ENCODE measurements at places on chromosomes 5 and 9.

DNA sequence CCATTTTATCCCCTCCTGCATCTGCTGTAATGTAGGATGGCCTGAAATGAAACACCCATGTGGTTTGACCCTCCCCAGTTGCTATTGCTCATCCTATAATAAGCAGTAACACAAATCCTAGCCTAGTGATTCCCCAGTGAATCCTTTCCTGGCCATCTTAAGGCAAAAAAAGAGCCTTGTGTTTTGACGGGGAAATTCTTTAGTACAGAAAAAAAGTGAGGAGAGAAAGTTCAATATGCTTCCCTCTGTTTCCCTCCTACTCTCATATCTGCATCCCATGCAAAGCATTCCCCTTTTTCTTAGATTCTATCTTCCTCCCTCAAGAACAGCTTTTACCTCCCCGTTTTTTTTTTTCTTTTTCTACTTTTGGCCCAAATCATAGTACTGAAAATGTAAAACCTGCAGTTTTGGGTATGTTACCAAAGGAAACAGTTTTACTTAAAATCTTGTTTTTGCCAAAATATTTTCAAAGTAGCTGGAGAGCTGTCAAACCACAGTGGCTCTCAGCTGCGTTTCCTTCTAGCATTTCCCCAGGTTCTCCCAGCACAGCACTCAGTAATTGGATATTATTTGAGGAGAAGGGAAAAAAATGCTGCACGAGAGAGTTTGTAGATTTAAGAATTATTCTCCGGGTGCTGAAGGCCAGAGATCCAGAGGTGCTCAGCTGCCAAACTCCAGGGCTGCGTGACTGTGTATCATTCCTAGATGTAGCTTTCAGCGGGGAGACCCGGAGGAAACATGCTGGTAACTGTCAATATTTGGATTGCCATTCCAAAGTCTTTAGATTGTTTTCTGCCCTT lies 321.4 kb downstream of the NPR3 start:
- no peak for DNase-seq
- no peak overlapping the region for H3K4me3 ChIP-seq
- H3K27ac ChIP-seq = no peak overlapping the region
- no peaks in the 10 kb centered on the region for H3K27me3 ChIP-seq

DNA sequence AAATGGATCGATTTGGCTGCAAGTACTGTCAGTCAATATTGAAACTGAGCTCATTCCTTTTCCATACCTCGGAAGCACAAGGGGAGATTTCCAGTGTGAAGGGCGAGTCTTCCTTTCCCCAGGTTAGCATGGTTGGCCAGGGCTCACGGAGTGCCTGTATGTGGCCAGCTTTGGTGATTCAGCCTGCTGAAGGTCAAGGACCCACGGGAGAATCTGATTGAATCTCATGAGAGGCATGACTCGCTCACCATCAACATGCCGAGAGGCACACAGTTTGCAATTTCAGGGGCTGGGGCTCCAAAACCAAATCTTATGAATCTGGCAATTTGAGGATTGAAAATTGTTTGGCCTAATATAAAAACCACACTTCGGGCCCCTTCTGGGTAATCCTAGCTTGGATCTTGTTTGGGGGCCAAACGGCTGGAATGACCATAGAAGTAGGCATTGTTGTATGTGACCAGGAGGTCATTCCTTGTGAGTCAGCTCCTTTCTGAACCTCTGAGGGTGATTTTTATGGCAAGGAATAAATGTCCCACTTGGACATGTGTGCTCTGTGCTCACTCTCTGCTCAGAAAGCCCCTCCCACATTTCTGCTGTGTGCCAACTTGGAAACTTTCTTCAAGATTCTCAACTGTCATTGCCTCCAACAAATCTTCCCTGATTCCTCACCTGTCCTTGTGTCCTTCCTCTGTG lies 69.8 kb downstream of the DOCK2 start:
- H3K4me1 ChIP-seq = no peaks in the 10 kb centered on the region
- H3K36me3 ChIP-seq = no peaks in the 10 kb centered on the region
- no peak overlapping the region for H3K4me3 ChIP-seq
- DNase-seq = no peak
- no peak overlapping the region for H3K27ac ChIP-seq

GRCh38 chr5:81696418-81697397 lies 54.2 kb downstream of the SSBP2 start:
- H3K4me3 ChIP-seq = no peak overlapping the region
- no peak overlapping the region for H3K27ac ChIP-seq
- DNase-seq = no peak
- H3K27me3 ChIP-seq = no peaks in the 10 kb centered on the region

DNA sequence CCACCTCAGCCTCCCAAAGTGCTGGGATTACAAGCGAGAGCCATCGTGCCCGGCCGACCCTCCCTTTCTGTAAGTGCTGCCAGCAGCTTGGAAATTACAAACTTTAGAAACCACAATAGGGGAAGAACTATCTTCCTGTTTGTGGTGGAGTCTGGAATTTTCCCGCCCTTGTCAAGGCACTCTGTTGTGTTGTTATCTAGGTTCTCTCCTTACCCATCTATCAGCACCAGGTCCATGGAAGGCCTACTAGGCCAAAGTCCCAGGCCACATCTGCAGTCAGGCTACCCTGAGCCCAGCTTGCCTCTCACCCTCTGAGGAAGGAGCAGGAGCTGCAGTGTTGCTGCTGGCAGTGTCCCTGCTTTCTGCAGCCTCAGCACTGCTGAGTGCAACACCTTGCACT lies 214.9 kb downstream of the MCTP1 start:
- H3K4me3 ChIP-seq = no peak overlapping the region
- no peak for DNase-seq
- no peak overlapping the region for H3K27ac ChIP-seq

- no peak overlapping the region for H3K4me3 ChIP-seq
- no peak for DNase-seq
- H3K27me3 ChIP-seq = no peaks in the 10 kb centered on the region
- no peaks in the 10 kb centered on the region for H3K4me1 ChIP-seq
- no peaks in the 10 kb centered on the region for H3K36me3 ChIP-seq
- no peak overlapping the region for H3K27ac ChIP-seq
These were observed 4.8 kb upstream of the P4HA2 start for GRCh38 chr5:132232465-132232864.

- H3K27ac ChIP-seq = no peak overlapping the region
- no peaks in the 10 kb centered on the region for H3K4me1 ChIP-seq
- H3K36me3 ChIP-seq = no peaks in the 10 kb centered on the region
- no peak for DNase-seq
- H3K27me3 ChIP-seq = no peaks in the 10 kb centered on the region
These were observed 17.3 kb upstream of the ANKRD18B start for GRCh38 chr9:33506626-33507370.

- H3K27ac ChIP-seq = no peak overlapping the region
- H3K27me3 ChIP-seq = no peaks in the 10 kb centered on the region
- no peaks in the 10 kb centered on the region for H3K36me3 ChIP-seq
- H3K4me3 ChIP-seq = no peak overlapping the region
These were observed 316.0 kb upstream of the DMAC1 start for GRCh38 chr9:8115570-8115969.

- H3K27me3 ChIP-seq = no peaks in the 10 kb centered on the region
- DNase-seq = no peak
- H3K4me1 ChIP-seq = no peaks in the 10 kb centered on the region
- H3K36me3 ChIP-seq = no peaks in the 10 kb centered on the region
These were observed 164.3 kb downstream of the ENC1 start for GRCh38 chr5:74476046-74476818.

Data from right lobe of liver (tissue), 6 donors.